ENCODE measurements at places on chromosomes 5 and 9.

- DNase-seq: no peak
These were observed 9.9 kb upstream of the B4GALT1 start for GRCh38 chr9:33177086-33177485.

- DNase-seq: no peak
These were observed 66.7 kb downstream of the KCNIP1 start for GRCh38 chr5:170570476-170570875.

DNA sequence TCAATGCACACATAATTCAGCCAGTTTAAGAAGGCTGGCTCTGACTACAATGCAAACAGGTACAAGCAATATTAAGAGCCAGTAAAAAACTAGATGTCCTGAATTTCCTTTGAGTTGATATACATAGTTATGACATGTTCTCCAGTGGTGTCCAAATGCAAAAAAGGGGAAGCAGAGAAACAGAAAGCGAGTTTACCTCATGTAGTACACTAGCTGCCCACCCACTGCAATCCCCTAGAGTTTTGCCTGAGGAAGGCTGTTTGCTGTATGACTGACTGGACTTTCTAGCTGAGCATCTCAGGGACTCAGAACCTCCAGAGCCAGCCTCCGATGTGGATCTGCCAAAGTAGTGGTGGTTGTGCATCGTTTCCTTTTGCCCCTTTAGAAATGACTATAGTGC, 44.8 kb upstream of the SLC1A3 start:
- no peak for DNase-seq

DNA sequence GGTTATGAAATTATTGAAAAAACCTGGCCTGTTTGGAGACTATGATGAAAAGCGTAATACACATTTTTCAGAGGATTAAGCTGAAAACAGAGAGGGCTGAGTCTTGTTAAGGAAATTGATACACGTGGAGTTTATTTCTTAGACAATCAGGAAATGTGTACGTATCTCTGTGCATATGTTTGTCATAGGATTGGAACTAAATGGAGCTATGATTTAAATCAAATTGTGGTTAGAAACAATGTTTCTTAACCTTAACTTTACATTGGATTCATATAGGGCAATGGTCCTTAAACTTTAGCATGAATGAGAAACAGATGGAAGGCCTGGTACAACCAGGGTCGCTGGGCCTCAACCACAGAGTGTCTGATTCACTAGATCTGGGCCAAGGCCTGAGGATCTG, 451.6 kb downstream of the CDH18 start:
- no peak for DNase-seq

DNA sequence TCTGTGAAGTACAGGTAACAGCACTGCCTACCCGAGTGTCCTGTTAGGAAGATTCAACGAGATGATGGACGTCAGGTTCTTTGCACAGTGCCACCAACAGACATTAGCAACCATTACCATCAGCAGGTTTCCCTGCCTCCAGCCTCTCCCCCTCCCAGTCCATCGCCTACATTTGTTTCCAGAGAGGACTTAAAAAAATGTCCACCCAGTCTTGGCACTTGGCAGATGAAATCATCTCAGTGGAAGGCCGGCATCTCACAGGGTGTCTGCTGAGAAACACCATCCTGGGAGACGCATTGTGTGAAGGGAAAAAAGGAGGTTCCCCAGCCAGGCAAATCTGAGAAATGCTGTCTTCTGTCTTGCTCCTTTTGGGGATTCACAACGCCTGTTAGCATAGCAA, 58.2 kb downstream of the CRB2 start:
- no peak for DNase-seq

DNA sequence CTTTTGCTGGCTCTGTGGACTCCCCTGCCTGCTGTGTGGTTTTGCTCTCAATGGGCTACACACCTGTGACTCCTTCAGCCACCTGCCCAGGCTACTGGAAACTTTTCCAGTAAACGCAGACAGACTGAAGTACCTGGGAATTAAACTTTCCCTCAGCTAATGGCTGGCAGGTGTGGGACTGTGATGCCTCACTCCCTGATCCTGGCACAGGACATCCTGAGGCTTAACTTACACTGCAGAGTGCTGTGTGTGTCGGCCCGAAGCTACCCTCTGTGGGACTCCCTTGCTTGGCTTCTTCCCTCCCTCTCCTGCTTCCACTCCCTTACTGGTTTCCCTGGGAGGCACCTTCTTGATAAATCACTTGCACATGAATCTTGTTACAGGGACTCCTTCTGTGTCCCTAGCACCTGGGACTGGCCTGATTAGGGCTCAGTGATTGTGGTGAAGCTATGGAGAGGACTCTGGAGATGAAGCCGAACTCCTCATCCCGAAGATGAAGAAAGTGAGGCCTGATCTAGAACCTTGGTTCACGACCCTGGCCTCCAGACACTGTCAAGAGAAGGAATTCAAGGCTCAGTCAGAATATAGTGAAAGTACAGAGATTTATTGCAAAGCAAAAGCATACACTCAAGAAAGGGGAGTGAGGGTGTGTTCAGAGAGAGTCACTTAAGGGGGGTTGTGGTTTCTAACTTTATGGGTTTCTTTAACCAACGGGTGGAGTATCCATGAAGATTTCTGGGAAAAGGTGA, 113.4 kb upstream of the ALDH1B1 start:
- no peak for DNase-seq

GRCh38 chr9:108109927-108110690, 620.5 kb upstream of the KLF4 start:
- DNase-seq: no peak

DNA sequence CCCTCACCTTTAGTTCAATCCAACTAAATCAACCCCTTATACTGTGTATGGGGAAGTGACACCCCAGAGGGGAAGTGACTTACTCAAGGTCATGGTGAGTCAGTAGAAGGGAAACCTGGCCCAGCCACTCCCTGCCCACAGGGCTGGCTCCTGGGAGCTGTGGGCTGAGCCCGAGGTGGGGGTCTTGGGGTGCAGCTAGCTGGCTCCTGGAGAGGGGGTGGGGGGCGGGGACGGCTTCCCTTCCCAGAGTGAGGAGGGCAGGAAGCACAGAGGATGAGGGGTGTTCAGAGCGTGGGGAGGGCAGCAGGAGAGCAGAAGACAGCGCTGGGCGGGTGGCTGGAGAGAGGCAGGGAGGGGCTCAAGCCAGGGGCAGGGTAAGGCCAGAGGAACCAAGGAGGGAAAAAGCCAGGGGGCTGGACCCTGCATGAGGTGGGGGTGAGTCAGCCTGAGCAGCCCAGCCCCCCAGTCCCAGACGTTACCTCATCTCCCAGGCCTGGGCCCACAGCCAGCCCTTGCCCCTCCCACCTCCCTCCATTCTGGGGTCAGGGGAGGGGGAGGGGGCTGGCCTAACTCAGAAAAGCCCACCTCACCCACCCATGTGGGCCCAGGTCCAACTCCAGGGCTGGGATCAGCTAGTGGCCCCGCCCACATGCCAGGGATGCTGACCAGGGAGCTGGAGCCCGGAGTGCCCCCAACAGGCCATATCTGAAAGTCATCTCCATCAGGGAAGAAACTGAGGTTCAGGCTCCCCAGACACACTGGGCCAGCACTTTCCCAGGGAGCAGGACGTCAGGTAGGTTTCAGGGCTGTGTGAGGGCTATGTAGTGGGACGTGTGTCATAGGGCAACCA, 2.8 kb downstream of the PDLIM7 start:
- DNase-seq: no peak

DNA sequence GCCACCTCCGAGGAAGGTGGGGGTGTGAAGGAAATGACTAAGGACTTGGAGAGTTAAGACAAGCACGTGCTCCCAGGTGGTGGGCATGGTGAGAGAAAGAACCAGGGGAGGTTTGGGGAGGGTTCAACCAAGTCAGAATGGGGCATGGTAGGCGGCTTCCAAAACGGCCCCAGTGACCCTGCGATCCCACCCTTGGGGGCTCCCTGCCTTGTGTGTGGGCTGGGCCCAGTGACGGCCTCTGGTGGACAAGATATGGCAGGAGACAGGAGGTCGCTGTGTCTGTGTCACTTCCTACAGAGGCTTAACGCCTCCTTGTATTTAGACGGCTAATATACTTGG, 51.3 kb upstream of the IRX4 start:
- DNase-seq: no peak

DNA sequence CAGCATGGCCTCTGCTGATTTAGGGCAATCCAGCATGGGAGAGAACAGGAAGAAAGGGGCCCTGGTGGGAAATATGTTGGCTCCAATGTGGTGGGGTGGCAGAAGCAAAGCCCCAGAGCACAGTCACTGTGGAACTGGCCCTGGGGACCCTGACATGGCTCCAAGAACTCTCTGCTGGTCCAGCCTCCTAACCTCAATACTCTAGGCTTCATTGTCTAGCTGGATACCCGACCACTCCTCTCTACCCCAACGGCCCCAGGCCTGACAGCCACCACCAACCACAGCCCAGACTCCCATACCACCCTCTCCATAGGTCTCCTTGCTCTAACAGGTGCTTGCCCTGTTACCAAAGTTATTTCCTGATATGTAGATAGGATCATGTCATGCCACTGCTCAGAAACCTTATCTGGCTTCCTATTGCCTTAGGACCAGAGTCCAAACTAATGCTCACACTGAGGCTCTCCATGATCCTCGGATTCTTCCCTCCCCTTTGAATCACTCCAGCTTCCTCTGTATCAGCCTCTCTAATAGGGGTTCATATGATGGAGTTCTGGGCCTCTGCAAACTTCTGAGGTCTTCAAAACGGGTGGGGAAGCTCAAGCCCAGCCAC, 12.9 kb downstream of the ACSL6 start:
- DNase-seq: no peak

- no peak for DNase-seq
These were observed 28.8 kb downstream of the EPB41L4A start for GRCh38 chr5:112390327-112390726.

- DNase-seq: no peak
These were observed 1163.9 kb upstream of the SEMA6A start for GRCh38 chr5:117738571-117738970.

All from tibial nerve (tissue), 4 donors.